ENCODE measurements at places on chromosomes 1 and 21.

- H3K27me3 ChIP-seq, result no peaks in the 10 kb centered on the region
- H3K4me3 ChIP-seq, result no peak overlapping the region
- no peak for DNase-seq
Observed at GRCh38 chr1:14755518-14756252, 157.2 kb downstream of the KAZN start.

DNA sequence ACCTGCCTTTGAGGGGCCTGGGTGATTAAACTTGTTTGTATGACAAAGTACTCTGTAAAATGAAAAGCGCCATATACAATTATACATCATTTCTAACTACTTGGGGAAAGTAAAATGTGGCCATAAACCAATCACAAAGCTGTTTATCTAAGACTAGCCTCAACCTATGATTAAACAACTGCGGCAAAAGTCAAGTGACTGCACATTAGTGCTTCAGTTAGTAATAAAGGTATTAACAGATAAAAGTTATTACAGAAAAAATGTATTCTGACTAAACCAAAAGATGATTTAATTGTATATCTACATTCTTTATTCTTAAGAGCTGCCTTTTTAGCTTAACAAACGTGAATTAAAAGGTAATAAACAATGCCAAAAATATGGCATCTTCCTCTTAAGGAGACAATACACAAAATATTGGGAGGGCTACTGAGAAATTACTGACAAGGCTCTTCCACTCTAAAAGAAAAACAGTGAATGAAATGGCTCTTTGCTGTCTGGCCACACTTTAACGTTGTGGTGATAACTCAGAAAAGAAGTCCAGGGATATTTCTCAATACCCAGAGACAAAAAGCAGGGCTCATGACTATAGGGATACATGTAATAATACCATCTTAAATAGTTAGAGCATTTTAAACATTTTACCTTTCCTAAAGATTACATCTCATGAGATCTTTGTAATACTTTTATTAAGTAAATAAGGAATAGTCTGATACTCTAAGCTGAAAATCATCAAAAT lies 8.6 kb downstream of the ARHGAP29 start:
- H3K27me3 ChIP-seq, result no peaks in the 10 kb centered on the region
- no peak overlapping the region for H3K4me3 ChIP-seq
- DNase-seq, result no peak
- no peak overlapping the region for H3K27ac ChIP-seq

- DNase-seq, result no peak
- peaks cover 22% of the 10 kb centered on the region for H3K4me1 ChIP-seq
- H3K27ac ChIP-seq, result peak overlapping the region; percentile 50
- H3K4me3 ChIP-seq, result no peak overlapping the region
- H3K36me3 ChIP-seq, result peaks cover 3% of the 10 kb centered on the region
Observed at GRCh38 chr1:15002325-15002724, 151.2 kb upstream of the TMEM51 start.

- DNase-seq, result no peak
- H3K36me3 ChIP-seq, result no peaks in the 10 kb centered on the region
- no peak overlapping the region for H3K27ac ChIP-seq
Observed at GRCh38 chr1:96036763-96037162, 684.8 kb upstream of the PTBP2 start.

GRCh38 chr1:155175927-155176371 lies 2.3 kb downstream of the TRIM46 start:
- peaks cover 27% of the 10 kb centered on the region for H3K27me3 ChIP-seq
- no peak overlapping the region for H3K27ac ChIP-seq
- no peak overlapping the region for H3K4me3 ChIP-seq
- DNase-seq, result no peak

DNA sequence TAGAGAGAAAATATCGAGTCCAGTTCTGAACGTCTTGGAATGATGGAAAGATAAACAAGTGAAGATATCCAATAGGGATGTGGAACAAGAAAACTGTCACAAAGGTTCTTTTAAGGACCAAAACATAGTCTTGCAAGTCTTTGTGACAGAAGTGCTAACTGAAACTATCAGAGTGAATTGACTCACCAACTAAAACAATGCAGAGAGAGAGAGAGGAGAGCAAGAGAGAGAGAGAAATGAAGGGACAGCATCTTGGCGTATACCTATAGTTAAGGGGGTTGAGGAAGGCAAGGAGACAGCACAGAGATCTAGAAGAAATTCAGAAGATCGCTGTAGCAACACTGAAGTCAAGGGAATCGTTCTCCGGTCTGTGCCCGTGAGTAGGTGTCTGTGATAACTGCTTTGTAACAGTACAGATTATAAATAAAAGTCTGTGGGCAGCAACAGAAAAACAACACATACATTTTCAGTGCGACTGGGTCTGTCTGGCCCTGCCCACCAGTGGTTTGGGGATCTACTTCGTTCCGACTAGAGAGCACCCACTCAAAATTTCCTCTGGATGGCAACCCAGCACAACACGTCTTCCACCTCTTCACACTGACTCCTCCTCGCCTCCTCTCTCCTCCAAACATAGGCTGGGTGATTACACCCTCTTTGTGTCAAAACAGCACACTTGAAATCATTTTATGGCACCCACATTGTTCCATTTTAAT lies 4.8 kb upstream of the COA6 start:
- H3K27ac ChIP-seq, result no peak overlapping the region
- no peaks in the 10 kb centered on the region for H3K27me3 ChIP-seq
- DNase-seq, result no peak

GRCh38 chr1:76224752-76225151 lies 150.2 kb downstream of the ST6GALNAC3 start:
- no peak overlapping the region for H3K4me3 ChIP-seq
- DNase-seq, result no peak
- no peaks in the 10 kb centered on the region for H3K4me1 ChIP-seq

- DNase-seq, result no peak
- peaks cover 29% of the 10 kb centered on the region for H3K4me1 ChIP-seq
- H3K4me3 ChIP-seq, result no peak overlapping the region
- no peaks in the 10 kb centered on the region for H3K36me3 ChIP-seq
- no peaks in the 10 kb centered on the region for H3K27me3 ChIP-seq
Observed at GRCh38 chr1:41811051-41811795, 107.5 kb downstream of the HIVEP3 start.

GRCh38 chr1:204924013-204924759 lies 53.5 kb downstream of the NFASC start:
- H3K27ac ChIP-seq, result no peak overlapping the region
- no peaks in the 10 kb centered on the region for H3K36me3 ChIP-seq
- no peak for DNase-seq
- no peaks in the 10 kb centered on the region for H3K27me3 ChIP-seq

GRCh38 chr1:63873751-63874150 lies 99.9 kb downstream of the ROR1 start:
- no peak overlapping the region for H3K27ac ChIP-seq
- no peaks in the 10 kb centered on the region for H3K4me1 ChIP-seq
- H3K27me3 ChIP-seq, result no peaks in the 10 kb centered on the region
- DNase-seq, result no peak
- no peak overlapping the region for H3K4me3 ChIP-seq
- no peaks in the 10 kb centered on the region for H3K36me3 ChIP-seq

- no peak overlapping the region for H3K27ac ChIP-seq
- H3K4me3 ChIP-seq, result no peak overlapping the region
- no peaks in the 10 kb centered on the region for H3K4me1 ChIP-seq
- no peaks in the 10 kb centered on the region for H3K27me3 ChIP-seq
- DNase-seq, result no peak
- H3K36me3 ChIP-seq, result no peaks in the 10 kb centered on the region
Observed at GRCh38 chr1:22607154-22607553, 29.3 kb upstream of the C1QA start.

DNA sequence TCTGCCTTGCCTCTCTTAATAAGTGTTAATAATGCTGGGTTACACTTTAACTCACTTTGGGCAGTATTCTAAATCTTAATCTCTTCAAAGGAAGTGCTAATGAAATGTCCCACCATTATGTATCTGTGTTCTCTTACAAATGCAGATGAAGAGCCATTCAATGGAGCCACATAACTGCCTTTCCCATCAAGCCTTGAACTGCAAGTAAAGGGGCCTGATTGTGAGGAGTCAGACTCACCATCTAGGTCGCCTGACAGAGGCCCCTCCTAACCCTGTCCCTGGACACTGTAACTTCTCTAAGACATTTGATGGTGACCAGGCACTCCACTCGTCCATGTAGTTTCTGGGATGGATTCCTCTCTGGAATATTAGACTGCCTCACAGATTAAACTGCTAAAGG lies 329.4 kb downstream of the KIF26B start:
- no peaks in the 10 kb centered on the region for H3K27me3 ChIP-seq
- no peaks in the 10 kb centered on the region for H3K36me3 ChIP-seq

- no peak overlapping the region for H3K4me3 ChIP-seq
- no peaks in the 10 kb centered on the region for H3K27me3 ChIP-seq
- H3K27ac ChIP-seq, result no peak overlapping the region
Observed at GRCh38 chr1:68470388-68470970, 20.7 kb upstream of the RPE65 start.

DNA sequence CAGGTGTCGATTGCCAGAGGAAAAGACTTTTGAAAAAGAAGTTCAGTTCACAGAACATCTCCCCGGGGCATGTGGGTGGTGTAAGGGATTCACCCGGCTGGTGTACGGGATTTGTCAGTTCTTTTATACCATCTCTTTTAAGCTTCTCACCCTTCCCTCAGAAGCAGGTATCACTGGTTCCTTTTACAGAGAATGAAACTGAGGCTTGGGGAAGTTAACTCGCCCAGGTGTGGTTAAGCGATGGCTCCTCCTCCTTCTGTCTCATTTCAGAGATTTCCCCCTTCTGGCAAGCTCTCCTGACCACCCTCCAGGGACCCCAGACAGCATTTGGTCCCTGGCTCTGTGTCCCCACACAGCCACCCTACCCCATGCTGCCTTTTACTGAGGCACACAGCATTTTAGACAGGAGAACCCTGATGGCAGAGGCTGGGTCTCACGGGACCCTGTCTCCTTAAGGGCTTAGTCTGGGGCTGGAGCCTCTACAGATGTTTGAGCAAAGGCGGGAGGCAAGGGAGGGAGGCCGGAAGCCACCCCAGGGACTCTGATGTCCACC lies 2.8 kb upstream of the ECE1 start:
- H3K4me3 ChIP-seq, result no peak overlapping the region
- no peak for DNase-seq
- peaks cover 12% of the 10 kb centered on the region for H3K27me3 ChIP-seq
- H3K4me1 ChIP-seq, result peaks cover 45% of the 10 kb centered on the region
- H3K27ac ChIP-seq, result peak overlapping the region; percentile 46

- H3K36me3 ChIP-seq, result no peaks in the 10 kb centered on the region
- H3K4me3 ChIP-seq, result no peak overlapping the region
- H3K27me3 ChIP-seq, result no peaks in the 10 kb centered on the region
- H3K27ac ChIP-seq, result peak overlapping the region; percentile 92
Observed at GRCh38 chr1:13587256-13588030, 3.8 kb downstream of the PDPN start.

- peaks cover 8% of the 10 kb centered on the region for H3K4me1 ChIP-seq
- H3K36me3 ChIP-seq, result no peaks in the 10 kb centered on the region
- no peak overlapping the region for H3K4me3 ChIP-seq
- DNase-seq, result no peak
- H3K27me3 ChIP-seq, result no peaks in the 10 kb centered on the region
Observed at GRCh38 chr1:186923486-186923885, 94.7 kb downstream of the PLA2G4A start.

DNA sequence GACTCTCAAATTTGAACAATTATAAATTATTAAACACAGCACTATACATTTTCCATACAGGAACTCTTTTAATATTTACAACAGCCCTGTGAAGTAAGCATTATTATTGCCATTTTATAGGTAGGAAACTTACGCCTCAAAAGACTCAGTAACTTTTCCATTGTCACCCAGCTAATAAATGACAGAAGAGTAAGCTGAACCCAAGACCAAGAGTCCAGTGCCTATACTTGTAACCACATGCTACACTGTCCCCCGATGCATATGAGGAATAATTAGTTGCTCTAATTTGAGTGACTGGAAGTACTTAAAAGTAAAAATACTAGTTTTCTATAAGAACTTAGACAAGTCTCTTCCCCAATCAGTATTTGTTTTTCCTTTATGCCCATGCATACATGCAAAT lies 88.5 kb downstream of the PTPN14 start:
- no peaks in the 10 kb centered on the region for H3K27me3 ChIP-seq
- no peaks in the 10 kb centered on the region for H3K36me3 ChIP-seq
- H3K4me1 ChIP-seq, result peaks cover 11% of the 10 kb centered on the region
- no peak overlapping the region for H3K4me3 ChIP-seq
- no peak for DNase-seq

- H3K4me3 ChIP-seq, result no peak overlapping the region
- peaks cover 5% of the 10 kb centered on the region for H3K4me1 ChIP-seq
- H3K36me3 ChIP-seq, result no peaks in the 10 kb centered on the region
- H3K27me3 ChIP-seq, result no peaks in the 10 kb centered on the region
- H3K27ac ChIP-seq, result no peak overlapping the region
Observed at GRCh38 chr1:12152113-12152891, 14.5 kb upstream of the TNFRSF1B start.

DNA sequence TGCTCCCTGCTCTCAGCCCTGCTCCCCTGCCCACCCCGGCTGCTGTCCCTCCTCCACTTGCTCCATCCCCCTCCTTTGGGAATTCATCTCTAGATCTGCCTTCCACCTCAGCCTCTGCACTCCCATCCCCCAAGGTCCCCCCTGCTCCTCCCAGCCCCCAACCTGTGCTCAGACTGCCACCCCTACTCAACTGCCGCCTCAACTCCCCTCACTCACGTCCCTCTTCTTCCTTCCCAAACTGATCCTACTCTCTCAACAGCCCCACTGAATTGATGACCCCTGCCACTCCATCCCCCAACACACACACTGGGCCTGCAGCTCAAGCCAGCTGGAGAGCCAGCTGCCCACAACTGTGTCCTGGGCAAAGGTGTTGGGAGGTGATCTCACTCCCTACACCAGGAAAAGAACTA lies 15.8 kb upstream of the ETV3L start:
- H3K27me3 ChIP-seq, result no peaks in the 10 kb centered on the region
- H3K36me3 ChIP-seq, result no peaks in the 10 kb centered on the region
- no peak overlapping the region for H3K27ac ChIP-seq
- H3K4me1 ChIP-seq, result no peaks in the 10 kb centered on the region

DNA sequence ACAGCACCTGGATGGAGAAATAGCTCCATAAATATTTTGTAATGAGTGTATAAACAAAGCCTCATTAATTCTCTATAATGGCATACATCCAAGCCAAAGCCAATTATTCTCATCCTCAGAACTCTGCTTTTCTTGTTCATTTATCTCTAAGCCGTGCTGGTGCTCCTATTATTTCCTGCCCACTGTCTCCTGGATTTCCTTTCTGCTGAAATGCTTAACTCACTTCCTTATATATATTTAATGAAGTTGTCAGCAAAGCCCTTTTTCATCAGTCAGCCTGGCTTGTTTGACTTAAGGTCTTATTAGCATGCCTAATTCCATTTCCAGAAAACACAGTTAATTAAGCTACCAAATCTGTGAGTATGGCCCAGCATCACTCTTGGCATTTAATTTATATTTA lies 93.4 kb downstream of the SLC25A24 start:
- H3K36me3 ChIP-seq, result no peaks in the 10 kb centered on the region
- H3K27me3 ChIP-seq, result no peaks in the 10 kb centered on the region
- no peak overlapping the region for H3K27ac ChIP-seq
- DNase-seq, result no peak
- H3K4me3 ChIP-seq, result no peak overlapping the region

Data from esophagus squamous epithelium (tissue), 5 donors.